ENCODE measurements at places on chromosomes 12 and 14. TPM values are rescaled to one million over a fixed set of nuclear protein-coding genes. Genes with fewer than 3 reads are reported as not detected.

Gene TAS2R8
- total RNA-seq, result not detected

Gene OR10G2
- not detected for total RNA-seq

Gene TAS2R20
- total RNA-seq, result 0.25 TPM

Gene AKAP3
- total RNA-seq, result 2.9 TPM

Gene CCDC184
- 0.69 TPM for total RNA-seq

Gene PROX2
- total RNA-seq, result not detected

Gene CRACR2A
- 0.87 TPM for total RNA-seq

Gene OR10A7
- total RNA-seq, result not detected

Gene PLBD1
- 8.2 TPM for total RNA-seq

Gene CISTR
- not detected for total RNA-seq

Gene RASSF9
- total RNA-seq, result 4.1 TPM

DNA sequence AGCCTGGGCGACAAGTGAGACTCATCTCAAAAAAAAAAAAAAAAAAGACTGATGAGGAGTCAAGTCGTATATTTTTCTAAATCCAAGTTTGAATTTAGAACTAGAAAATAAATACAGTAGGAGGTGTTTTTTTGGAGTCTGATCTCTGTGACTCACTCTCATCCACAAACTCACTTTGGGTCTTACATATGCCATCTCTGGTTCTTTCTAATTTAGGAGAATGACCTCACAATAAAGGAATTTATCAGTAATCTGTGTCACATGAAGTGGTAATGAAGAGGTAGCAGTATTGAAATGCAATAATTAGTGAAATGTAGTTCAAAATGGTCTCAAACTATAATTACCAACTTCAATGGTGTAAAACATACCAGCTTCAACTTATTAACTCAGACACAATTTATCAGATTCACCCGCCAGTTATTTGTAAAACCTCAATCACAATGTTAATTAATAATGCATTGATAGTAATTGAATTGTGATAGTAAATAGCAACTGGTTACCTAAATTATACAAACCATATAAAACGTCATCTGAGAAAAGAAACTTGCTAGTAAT, 4.4 kb upstream of the CFL2 start:
- H3K4me1 ChIP-seq, result no peaks in the 10 kb centered on the region
- no peak overlapping the region for H3K27ac ChIP-seq
- DNase-seq, result no peak
- H3K36me3 ChIP-seq, result no peaks in the 10 kb centered on the region
- no peak overlapping the region for H3K4me3 ChIP-seq

- peak; percentile 23 for DNase-seq
- no peaks in the 10 kb centered on the region for H3K36me3 ChIP-seq
- H3K27me3 ChIP-seq, result peaks cover 4% of the 10 kb centered on the region
Observed at GRCh38 chr12:108345716-108346633, 6.9 kb upstream of the CMKLR1 start.

DNA sequence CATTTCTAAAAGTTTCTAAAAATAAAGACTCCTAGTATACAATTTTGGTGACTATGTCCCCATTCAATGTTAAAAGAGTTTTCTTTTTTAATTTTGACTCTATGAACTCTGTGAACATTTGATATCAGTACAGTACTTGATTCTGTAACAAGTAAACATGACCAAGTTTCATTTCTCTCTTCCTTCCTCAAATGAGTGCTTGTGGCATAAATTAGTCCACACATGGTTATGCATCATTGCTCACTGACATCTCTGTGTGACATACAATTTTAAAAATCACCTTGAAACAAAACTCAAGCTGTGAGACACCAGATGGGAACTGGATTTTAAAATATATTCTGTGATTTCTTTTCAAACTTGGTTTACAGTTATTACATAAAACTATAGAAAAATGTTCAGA, 253.9 kb upstream of the MDGA2 start:
- no peak overlapping the region for H3K4me3 ChIP-seq
- no peak for DNase-seq
- H3K4me1 ChIP-seq, result no peaks in the 10 kb centered on the region
- no peak overlapping the region for H3K27ac ChIP-seq
- no peaks in the 10 kb centered on the region for H3K27me3 ChIP-seq

DNA sequence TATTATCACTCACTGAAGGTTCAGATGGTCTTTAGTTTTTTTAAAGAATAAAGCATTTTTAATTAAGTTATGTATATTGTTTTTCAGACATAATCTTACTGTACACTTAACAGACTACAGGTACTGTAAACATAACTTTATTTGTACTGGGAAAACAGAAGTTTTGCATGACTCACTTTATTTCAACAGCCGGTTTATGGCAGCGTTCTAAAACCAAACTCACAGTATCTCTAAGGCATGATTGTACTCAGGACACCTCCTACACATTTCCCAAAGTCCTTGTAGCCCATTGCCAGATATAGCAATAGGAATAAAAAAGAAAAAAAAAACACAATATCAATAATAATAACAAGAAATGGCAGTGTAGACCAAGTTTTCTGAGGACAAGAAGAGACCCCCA, 1341.4 kb downstream of the FSCB start:
- DNase-seq, result no peak
- no peaks in the 10 kb centered on the region for H3K36me3 ChIP-seq
- H3K27ac ChIP-seq, result no peak overlapping the region
- H3K4me1 ChIP-seq, result no peaks in the 10 kb centered on the region

- peaks cover 13% of the 10 kb centered on the region for H3K4me1 ChIP-seq
- H3K27me3 ChIP-seq, result no peaks in the 10 kb centered on the region
- H3K27ac ChIP-seq, result no peak overlapping the region
- no peak for DNase-seq
- no peaks in the 10 kb centered on the region for H3K36me3 ChIP-seq
Observed at GRCh38 chr12:121866331-121866730, 7.7 kb upstream of the HPD start.

GRCh38 chr14:73477618-73478266, 13.0 kb upstream of the RIOX1 start:
- no peak for DNase-seq
- H3K4me3 ChIP-seq, result no peak overlapping the region
- H3K4me1 ChIP-seq, result no peaks in the 10 kb centered on the region
- H3K27me3 ChIP-seq, result no peaks in the 10 kb centered on the region
- H3K36me3 ChIP-seq, result no peaks in the 10 kb centered on the region

DNA sequence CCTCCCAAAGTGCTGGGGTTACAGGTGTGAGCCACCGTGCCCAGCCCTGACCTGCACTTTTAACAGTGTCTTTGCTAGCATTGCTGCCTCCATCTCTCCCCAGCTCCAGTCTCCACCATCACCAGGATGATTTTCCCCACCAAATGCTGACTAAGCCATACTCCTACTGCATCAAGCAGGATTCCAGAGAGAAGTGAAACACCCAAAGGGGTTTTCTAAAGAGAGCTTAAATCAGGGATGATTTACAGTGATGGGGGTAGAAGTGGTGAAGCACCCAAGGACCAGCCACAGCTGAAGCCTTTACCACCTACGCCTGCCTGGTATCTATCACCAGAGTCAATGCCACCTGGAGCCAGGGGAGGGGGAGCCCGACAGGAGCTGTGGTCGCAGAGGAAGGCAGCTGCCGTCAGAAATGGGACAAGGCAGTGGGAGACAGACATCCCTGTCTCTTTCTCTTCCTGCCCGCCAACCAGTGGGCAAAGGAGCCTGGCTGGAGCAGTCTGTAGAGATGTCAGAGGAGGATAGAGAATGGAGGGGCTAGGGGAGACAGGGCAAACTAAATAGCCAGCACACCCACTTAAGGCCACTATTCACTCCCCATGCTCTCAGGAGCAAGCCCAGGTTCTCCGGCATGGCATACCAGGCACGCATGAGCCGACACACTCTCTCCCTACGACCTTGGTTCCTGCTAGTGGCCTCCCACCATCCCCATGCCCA, 22.4 kb upstream of the CD9 start:
- H3K4me3 ChIP-seq, result no peak overlapping the region
- H3K27me3 ChIP-seq, result no peaks in the 10 kb centered on the region
- no peaks in the 10 kb centered on the region for H3K36me3 ChIP-seq
- DNase-seq, result no peak
- H3K27ac ChIP-seq, result no peak overlapping the region

GRCh38 chr12:130832561-130833209, 6.4 kb downstream of the STX2 start:
- peak; percentile 73 for DNase-seq
- H3K27ac ChIP-seq, result no peak overlapping the region
- H3K27me3 ChIP-seq, result no peaks in the 10 kb centered on the region
- no peaks in the 10 kb centered on the region for H3K36me3 ChIP-seq
- H3K4me3 ChIP-seq, result no peak overlapping the region
- H3K4me1 ChIP-seq, result no peaks in the 10 kb centered on the region

GRCh38 chr14:81132468-81132867, 88.3 kb downstream of the GTF2A1 start:
- no peaks in the 10 kb centered on the region for H3K4me1 ChIP-seq
- H3K27ac ChIP-seq, result no peak overlapping the region
- H3K36me3 ChIP-seq, result no peaks in the 10 kb centered on the region

DNA sequence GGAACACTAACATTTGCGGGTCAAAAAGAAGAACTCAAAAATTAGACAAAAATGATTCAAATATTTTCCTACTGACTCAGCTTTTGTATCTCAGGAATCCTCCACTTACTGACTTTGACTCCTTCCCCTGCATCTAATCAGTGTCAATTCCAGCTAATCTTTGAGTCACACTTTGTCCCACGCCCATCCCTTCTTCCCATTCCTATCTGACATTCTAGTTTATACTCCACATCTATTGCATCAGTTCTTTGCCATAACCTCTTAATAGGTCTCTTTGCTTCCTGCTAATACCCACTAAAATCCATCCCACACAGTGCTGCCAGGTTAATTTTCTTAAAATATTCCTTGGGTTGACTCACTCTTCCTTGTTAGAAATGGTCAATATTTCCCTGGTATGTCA, 19.1 kb downstream of the BBS10 start:
- H3K27ac ChIP-seq, result no peak overlapping the region
- no peak overlapping the region for H3K4me3 ChIP-seq
- H3K36me3 ChIP-seq, result no peaks in the 10 kb centered on the region
- DNase-seq, result no peak
- no peaks in the 10 kb centered on the region for H3K4me1 ChIP-seq

DNA sequence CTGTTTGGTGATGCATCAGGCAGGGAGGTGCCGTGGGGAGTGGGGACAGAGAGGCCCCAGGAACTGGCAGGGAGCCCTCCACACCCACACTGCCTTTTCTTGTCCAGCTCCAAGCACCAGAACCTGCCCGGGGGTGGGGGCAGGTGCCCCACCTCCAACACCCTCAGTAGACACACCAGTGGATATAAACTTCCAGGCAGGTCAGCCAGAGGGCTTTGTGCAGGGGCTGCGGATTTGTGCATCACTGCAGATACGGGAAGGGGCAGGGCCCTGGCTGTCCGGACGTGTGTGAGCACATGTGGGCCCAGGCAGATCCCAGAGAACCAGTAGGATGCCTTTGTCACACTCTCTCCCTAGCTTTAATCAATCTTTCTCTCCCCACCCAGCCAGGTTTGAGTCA, 1.3 kb upstream of the TGM1 start:
- H3K27me3 ChIP-seq, result no peaks in the 10 kb centered on the region
- no peak for DNase-seq
- H3K27ac ChIP-seq, result no peak overlapping the region
- no peaks in the 10 kb centered on the region for H3K4me1 ChIP-seq
- peaks cover 7% of the 10 kb centered on the region for H3K36me3 ChIP-seq

GRCh38 chr14:96362071-96362964, 823 bp downstream of the ATG2B start:
- H3K27ac ChIP-seq, result peak overlapping the region; percentile 91
- peak overlapping the region; percentile 96 for H3K4me3 ChIP-seq
- H3K36me3 ChIP-seq, result no peaks in the 10 kb centered on the region
- H3K4me1 ChIP-seq, result peaks cover 22% of the 10 kb centered on the region

DNA sequence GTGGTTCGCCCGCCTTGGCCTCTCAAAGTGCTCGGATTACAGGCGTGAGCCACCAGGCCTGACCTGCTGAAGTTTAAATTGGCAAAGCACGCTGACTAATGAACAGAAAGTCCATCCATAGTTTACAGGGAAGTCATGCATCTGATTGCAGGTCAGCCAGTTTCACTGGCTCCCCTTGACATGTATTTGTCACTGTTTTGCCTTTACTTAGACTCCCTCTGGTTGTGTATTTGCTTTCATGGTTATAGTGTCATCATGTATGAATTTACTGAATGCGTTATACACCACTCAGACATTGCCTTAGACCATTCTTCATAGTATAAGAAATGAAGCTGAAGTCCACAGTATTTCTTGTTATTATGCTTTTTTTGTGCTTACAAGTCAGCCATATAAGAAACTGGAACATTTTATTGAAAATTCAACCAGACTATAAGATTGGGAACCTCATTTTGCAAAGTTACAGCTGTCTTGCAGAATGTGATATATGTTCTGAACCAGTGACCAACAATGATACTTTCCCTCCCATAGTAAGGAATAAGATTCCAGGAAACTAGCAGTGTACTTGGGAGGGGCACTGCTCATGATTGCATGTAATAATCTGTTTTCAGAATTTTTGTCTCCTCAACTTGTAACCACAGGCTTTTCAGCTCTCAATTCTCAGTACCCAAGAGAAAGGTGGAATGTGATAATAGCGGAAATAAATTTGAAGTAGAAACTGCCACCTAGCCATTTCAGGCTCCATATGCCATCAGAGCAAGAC, 51.9 kb upstream of the ATF7IP start:
- no peaks in the 10 kb centered on the region for H3K4me1 ChIP-seq
- H3K4me3 ChIP-seq, result no peak overlapping the region
- no peaks in the 10 kb centered on the region for H3K27me3 ChIP-seq
- no peaks in the 10 kb centered on the region for H3K36me3 ChIP-seq

DNA sequence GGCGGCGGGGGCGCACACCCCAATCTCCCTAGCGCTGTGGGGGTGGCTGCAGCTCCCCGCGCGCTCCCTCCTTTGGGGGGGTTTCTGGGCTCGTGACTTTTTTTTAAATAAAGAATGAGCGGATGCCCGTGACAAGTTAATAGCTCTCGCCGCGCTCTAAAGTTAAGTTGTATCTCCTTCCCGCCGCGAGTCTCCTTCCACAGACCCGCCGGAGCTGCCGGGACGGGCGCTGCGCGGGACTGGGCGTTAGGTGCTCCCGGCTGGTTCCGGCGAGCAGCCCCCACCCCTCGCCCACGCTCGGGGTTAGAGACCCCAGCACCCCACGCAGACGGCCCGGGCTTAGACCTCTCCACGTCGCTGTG, 82.6 kb upstream of the HMGA2 start:
- H3K4me1 ChIP-seq, result no peaks in the 10 kb centered on the region
- peaks cover 3% of the 10 kb centered on the region for H3K27me3 ChIP-seq
- peak overlapping the region; percentile 73 for H3K4me3 ChIP-seq
- H3K27ac ChIP-seq, result no peak overlapping the region
- H3K36me3 ChIP-seq, result no peaks in the 10 kb centered on the region
- no peak for DNase-seq

DNA sequence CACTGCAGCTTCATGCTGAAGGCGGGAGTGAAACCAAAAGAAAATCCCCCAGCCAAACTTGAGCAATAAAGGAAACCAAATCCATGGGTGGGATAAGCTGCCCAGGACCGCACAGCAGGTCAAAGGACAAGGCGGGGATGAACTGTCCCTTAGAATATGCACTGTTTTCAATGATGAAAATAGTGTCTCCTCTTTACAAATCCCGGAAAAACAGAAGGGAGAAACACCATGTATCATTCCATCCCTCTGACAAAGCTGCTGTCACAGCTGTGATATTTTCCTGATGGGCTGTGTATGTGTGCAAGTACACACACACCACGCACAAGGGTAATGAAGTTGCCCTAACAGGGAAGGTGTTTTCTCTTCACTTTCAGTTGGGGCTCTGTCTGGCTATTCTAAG, 70.3 kb downstream of the ACTN1 start:
- H3K27ac ChIP-seq, result no peak overlapping the region
- DNase-seq, result no peak
- H3K36me3 ChIP-seq, result no peaks in the 10 kb centered on the region
- H3K4me3 ChIP-seq, result no peak overlapping the region
- no peaks in the 10 kb centered on the region for H3K27me3 ChIP-seq

All from psoas muscle (tissue), 8 donors.